Calu3 (cell line): ENCODE measurements at places on chromosomes 5 and 9.
A peak's percentile ranks its signal among the peaks of the same experiment; 100 is the strongest.

DNA sequence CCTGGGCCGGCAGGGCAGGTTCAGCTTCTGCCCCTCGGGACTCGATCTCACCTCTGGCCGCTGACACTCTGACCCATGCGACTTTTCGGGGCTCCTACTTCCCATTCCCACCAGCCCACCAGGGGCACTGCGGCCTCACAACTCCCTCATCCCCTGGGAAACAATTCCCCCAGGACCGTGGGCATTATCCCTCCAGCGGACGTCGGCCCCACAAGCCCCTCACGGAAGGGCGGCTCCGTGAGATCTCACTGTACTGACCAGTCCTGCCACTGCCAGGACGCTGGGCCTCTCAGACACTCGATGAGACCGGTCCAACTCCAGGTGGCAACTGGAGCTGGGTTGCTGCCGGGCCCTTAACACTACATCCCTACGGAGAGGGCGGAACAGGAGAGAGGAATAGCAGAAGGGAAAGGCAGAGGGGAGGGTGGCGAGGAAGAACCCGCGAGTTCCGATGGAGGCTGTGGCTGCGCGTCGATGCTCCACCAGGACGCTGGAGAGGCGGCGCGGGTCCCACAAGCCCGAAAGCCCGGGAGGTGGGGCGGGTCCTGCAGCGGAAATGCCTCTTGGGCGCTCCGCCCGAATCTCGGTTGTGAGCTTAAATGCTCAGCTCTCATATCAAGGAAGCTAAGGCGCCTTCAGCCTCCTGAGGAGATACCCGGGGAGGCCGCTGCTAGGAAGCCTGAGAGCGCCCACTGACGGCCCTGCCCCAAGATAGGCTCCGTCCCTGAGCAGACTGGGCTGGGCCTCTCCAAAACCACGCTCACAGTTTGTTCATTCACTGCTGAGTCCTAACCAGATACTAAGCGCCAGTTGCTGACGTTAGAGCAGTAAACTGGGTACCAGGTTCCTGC is 36.3 kb downstream of the VCP start:
- DNase-seq: no peak
- no peak overlapping the region for H3K27ac ChIP-seq
- no peaks in the 10 kb centered on the region for H3K4me1 ChIP-seq
- H3K27me3 ChIP-seq: no peaks in the 10 kb centered on the region

DNA sequence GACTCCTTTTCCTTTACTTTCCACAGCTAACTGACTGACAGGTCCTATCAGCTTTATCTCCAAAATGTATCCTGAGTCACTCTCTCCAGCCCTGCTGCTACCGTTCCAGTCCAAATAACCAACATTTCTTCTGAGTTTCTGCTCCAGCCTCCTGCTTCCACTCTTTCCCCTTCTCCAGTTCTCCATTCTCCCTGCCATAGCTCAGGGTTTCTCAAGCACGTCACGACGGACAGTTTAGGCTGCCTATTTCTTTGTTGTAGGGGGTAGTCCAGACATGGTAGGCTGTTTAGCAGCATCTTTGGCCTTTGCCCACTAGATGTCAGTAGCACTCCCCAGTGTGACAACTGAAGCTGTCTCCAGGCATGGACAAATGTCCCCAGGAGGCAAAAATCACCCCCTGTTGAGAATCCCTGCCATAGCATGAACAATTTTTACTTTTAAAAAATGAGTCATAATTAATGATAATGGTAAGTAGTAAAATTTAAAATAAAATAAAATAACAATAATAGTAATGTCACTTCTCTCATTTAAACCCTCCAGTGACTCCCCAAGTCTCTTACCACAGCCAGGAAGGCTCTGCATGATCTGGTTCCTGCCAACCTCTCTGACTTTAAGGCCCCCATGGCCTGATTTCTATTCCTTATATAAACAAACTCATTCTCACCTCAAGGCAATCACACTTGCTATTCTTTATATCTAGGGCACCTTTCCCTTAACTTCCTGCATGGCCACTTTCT is 105.4 kb upstream of the FER start:
- H3K36me3 ChIP-seq: no peaks in the 10 kb centered on the region
- peak; percentile 82 for DNase-seq
- H3K27ac ChIP-seq: peak overlapping the region; percentile 30
- H3K4me1 ChIP-seq: peaks cover 17% of the 10 kb centered on the region
- peak overlapping the region; percentile 31 for H3K4me3 ChIP-seq

GRCh38 chr5:74903165-74903787 is 37.1 kb upstream of the FAM169A start:
- peaks cover 10% of the 10 kb centered on the region for H3K4me1 ChIP-seq
- no peak overlapping the region for H3K4me3 ChIP-seq
- DNase-seq: peak; percentile 87
- H3K27me3 ChIP-seq: no peaks in the 10 kb centered on the region
- H3K27ac ChIP-seq: no peak overlapping the region
- H3K36me3 ChIP-seq: no peaks in the 10 kb centered on the region

DNA sequence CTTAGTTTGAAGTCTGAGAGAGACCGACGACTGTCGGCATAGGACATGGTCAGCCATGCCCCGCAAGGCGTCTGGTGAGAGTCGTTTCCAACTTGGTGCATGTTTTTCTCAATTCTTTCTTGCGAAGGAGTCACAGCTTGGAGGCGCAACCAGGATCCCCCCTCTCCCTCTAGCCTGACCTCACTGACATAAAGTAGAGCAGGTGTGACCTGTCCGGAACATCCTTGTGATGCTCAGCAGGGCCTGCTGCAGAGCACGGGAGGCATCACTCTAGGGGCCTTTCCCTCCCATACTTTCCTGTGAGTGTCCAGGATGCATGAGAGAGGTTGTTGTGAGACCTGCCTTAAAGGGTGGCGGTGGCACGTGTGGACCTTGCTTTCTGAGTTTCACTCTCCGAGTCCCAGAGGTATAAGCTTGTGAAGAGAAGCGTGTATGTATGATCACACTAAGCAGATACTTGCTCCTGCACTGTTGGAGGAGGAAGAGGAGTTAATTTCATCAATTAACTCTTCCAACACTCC is 5.0 kb downstream of the TENT4A start:
- peaks cover 56% of the 10 kb centered on the region for H3K4me1 ChIP-seq
- H3K4me3 ChIP-seq: no peak overlapping the region
- H3K27ac ChIP-seq: no peak overlapping the region

- peaks cover 51% of the 10 kb centered on the region for H3K36me3 ChIP-seq
- peak overlapping the region; percentile 87 for H3K27ac ChIP-seq
- DNase-seq: no peak
- no peaks in the 10 kb centered on the region for H3K27me3 ChIP-seq
Measured at GRCh38 chr9:111937781-111938426, 41.3 kb downstream of the UGCG start.

GRCh38 chr5:13660072-13660471 is 284.4 kb downstream of the DNAH5 start:
- peaks cover 4% of the 10 kb centered on the region for H3K27me3 ChIP-seq
- no peak for DNase-seq
- no peaks in the 10 kb centered on the region for H3K36me3 ChIP-seq
- H3K27ac ChIP-seq: no peak overlapping the region

DNA sequence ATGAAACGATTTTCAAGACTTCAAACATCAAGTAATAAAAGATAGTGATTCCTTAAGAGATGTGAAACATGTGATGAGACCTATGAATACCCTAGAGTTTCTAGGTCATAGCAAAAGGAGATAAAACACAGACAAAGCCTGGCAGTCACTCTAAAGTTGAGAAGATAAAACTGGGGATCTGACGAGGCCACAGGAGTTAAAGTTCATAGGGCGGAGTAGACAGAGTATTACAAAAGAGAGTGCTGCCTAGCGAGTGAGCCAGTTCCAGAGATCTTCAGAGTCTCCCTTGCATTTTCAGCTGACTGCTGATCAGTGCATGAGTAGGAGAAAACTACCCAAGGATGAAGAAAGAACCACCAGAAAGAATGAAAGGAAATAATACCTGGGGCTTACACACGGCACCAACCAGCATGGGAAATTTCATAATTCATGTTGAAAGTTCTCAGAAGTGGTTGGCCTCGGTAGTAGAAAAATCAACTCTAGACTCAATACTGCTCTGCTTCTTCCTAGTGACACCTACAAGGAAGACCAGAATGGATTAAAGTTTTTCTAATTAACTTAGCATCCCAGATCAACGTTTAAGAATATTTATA is 30.4 kb downstream of the FBXO4 start:
- DNase-seq: no peak
- H3K4me1 ChIP-seq: no peaks in the 10 kb centered on the region
- H3K27me3 ChIP-seq: no peaks in the 10 kb centered on the region
- no peaks in the 10 kb centered on the region for H3K36me3 ChIP-seq
- no peak overlapping the region for H3K4me3 ChIP-seq

DNA sequence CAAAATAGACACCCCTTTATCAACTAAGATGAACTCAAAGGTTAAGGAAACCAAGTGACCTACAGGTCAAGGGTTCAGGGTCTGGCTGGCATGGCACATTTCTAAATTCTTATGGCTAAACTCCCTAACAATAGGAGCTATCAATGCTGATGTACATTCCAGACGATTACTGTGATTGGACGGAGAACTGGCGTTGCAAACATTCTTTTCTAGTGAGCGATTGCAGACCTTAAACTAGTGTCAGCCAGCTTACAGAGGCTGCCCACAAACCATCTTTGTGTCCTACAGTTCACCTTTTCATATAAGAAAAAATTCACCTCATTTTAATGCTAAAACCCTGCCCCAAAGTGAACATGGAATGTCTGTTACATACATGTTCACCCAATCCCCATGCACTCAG is 382.9 kb downstream of the MAT2B start:
- no peak overlapping the region for H3K27ac ChIP-seq
- H3K36me3 ChIP-seq: no peaks in the 10 kb centered on the region
- H3K4me3 ChIP-seq: no peak overlapping the region
- no peaks in the 10 kb centered on the region for H3K27me3 ChIP-seq
- no peak for DNase-seq

- H3K4me1 ChIP-seq: no peaks in the 10 kb centered on the region
- no peaks in the 10 kb centered on the region for H3K27me3 ChIP-seq
- no peak overlapping the region for H3K27ac ChIP-seq
- H3K36me3 ChIP-seq: no peaks in the 10 kb centered on the region
- no peak overlapping the region for H3K4me3 ChIP-seq
Measured at GRCh38 chr5:107930092-107930491, 259.4 kb upstream of the EFNA5 start.

GRCh38 chr5:150945947-150946346 is 41.2 kb upstream of the ZNF300 start:
- no peaks in the 10 kb centered on the region for H3K36me3 ChIP-seq
- H3K4me3 ChIP-seq: no peak overlapping the region
- H3K27ac ChIP-seq: no peak overlapping the region
- no peaks in the 10 kb centered on the region for H3K4me1 ChIP-seq

GRCh38 chr5:170410401-170410800 is 21.2 kb upstream of the KCNMB1 start:
- no peak for DNase-seq
- H3K27ac ChIP-seq: no peak overlapping the region
- no peaks in the 10 kb centered on the region for H3K4me1 ChIP-seq
- H3K27me3 ChIP-seq: peaks cover 81% of the 10 kb centered on the region
- no peaks in the 10 kb centered on the region for H3K36me3 ChIP-seq

DNA sequence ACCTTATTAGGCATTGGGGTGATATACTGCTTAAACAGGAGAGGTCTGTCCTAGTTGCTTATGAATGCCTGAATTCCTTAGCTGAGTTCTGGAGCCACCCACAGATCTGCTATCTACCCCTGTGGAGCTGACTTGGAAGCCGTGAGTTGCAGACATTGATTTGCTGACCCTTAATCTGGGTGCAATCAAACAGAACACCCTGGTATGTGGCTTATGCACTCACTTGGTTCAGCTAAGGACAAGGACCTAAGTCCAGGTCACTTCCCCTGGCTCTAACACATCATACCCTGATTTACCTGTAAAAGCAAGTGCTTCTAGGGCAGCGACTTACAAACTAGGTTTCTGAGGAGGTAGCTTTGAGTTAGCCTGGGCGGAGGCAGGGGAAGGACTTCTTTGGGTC is 41.6 kb upstream of the TLR4 start:
- no peak overlapping the region for H3K4me3 ChIP-seq
- no peaks in the 10 kb centered on the region for H3K27me3 ChIP-seq
- no peak for DNase-seq
- H3K4me1 ChIP-seq: no peaks in the 10 kb centered on the region

- no peak overlapping the region for H3K27ac ChIP-seq
- no peak for DNase-seq
- no peaks in the 10 kb centered on the region for H3K36me3 ChIP-seq
- H3K27me3 ChIP-seq: peaks cover 13% of the 10 kb centered on the region
- H3K4me3 ChIP-seq: no peak overlapping the region
Measured at GRCh38 chr5:112643339-112643971, 94.2 kb upstream of the APC start.

DNA sequence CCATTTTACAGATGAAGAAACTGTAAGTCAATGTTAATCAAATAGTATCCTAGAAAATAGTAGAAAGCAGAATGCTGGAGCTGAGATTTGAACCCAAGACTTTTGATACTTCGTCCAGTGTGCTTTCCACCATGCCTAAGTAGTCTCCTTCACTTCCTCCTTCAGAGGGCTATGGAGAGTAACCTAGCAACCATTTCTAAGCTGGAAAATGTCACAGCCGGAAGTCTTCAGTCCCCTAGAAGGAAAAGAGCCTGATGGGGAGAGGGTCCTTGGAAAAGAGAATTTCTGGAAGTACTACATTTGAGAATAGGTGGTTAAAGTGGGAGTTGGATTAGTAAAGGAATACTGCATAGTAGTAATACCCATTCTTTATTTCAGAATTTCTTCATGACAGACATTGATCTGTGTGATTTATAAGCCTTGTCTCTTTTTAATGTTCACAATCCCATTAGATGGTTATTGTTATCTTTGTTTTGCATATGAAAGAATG is 32.7 kb downstream of the PCDHAC2 start:
- peaks cover 16% of the 10 kb centered on the region for H3K36me3 ChIP-seq
- H3K27me3 ChIP-seq: no peaks in the 10 kb centered on the region
- no peak for DNase-seq
- no peak overlapping the region for H3K27ac ChIP-seq

DNA sequence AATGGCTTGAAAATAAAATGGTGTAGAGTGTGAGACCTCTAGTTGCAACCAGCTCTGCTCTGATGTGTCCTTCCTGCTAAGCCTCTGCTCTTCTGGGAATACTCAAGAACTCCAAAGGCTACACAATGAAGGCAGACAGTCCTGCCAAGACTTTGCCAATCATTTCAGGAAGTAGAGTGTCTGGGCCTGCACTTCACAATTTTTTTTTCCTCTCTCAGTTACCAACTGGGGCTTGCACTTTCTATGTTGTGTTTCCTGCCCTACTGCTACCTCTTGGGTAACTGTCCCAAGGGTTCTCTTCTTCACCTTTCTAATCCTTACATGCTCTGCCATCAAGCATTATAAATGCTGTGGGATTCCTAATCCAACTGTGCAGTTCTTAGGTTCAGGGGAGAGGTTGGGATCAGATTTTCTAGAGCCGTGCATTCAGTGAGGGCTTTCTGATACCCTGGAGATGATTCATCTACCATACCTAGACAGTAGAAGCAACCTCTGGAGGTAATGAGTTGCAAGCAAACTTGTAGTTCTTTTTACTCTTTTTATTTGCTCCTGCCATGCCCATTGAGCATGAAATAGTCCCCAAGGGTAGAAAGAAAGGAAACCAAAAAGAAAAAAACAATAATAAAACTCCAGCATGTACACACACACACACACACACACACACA is 365.9 kb downstream of the MLLT3 start:
- no peak overlapping the region for H3K27ac ChIP-seq
- H3K4me3 ChIP-seq: no peak overlapping the region
- peaks cover 46% of the 10 kb centered on the region for H3K27me3 ChIP-seq
- H3K4me1 ChIP-seq: no peaks in the 10 kb centered on the region
- no peak for DNase-seq

- no peak overlapping the region for H3K4me3 ChIP-seq
- H3K27ac ChIP-seq: no peak overlapping the region
- no peaks in the 10 kb centered on the region for H3K36me3 ChIP-seq
- no peak for DNase-seq
Measured at GRCh38 chr9:97386265-97386633, 25.6 kb upstream of the TDRD7 start.

GRCh38 chr5:71629950-71630349 is 42.8 kb downstream of the MCCC2 start:
- no peaks in the 10 kb centered on the region for H3K27me3 ChIP-seq
- H3K27ac ChIP-seq: no peak overlapping the region
- H3K36me3 ChIP-seq: peaks cover 6% of the 10 kb centered on the region
- no peak for DNase-seq
- H3K4me3 ChIP-seq: no peak overlapping the region
